Activated T-helper 17 cell treated with anti-CD3 and anti-CD28 coated beads, Interleukin-2, amount 50 U/mL, for 72 hours (primary cell): ENCODE measurements at places on chromosomes 7 and 10.
A peak's percentile ranks its signal among the peaks of the same experiment; 100 is the strongest.

DNA sequence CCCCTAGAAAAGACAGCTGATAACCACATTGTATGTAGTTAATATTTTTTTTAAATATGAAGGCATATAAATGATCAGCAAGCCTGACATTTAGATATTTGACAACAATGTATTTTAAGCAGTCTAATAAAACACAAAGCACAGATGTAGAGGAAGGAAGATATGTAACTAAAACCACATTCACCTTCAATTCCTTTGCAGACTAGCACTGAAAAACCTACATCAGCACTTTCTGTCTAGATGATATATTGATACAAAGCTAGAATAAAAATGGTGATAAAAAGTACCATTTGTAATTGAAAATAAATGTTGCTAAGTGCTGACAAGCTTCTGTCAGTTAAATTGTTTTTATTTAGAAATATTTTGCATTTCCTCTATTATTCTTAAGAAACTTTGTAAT, 153.6 kb downstream of the IMMP2L start:
- ATAC-seq: no peak

DNA sequence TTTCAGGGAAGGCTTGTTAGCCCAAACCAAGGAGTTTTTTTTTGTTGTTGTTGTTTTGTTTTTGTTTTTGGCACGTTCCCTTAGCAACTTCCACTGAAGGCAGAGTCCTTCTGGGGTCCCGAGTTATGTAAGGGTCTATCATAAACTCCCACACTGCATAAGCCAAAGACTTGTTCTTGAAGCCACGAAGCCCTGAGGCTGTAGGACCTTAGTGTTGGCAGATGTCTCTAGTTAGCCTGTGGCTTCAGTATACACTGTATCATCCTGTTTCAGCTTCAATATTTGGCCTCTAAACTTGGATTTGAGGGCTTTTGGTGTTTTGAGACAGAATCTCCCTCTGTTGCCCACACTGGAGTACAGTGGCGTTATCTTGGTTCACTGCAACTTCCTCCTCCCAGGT, 13.6 kb downstream of the KPNA7 start:
- no peak for ATAC-seq

- ATAC-seq: peak; percentile 29
Observed at GRCh38 chr10:16545116-16545736, 23.5 kb upstream of the C1QL3 start.

GRCh38 chr7:40346554-40346953, 211.7 kb downstream of the SUGCT start:
- no peak for ATAC-seq

GRCh38 chr7:155507576-155507975, 38.8 kb downstream of the CNPY1 start:
- no peak for ATAC-seq

DNA sequence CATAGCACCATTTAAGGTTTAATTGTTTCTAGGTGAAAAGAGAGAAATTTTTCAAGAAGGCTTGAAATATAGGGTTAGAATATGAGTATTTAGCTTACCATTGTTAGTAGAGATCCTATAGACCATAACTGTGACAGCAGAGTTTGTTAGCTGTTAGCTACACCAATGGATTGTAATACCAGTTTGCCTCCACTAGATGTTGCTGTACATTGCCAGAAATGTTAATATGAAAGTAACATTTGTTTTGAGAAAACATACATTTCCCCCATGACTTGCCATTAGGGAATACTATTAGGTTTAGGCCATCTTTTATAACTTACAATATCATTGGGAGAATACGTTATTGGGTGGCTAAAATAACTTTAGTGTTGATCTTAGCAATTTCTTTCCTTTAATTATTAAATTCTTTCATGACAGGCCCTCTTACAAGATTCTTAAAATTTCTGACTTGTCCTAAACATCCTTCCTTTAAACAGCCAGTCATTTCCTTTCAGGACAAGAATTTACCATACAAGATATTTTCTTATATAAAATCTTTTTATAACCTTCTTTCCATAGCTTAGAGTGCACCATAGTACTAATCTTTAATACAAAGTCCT, 39.5 kb downstream of the ZNF117 start:
- ATAC-seq: no peak

- ATAC-seq: no peak
Observed at GRCh38 chr10:55627501-55628051, 733.5 kb downstream of the ZWINT start.

GRCh38 chr10:34655286-34656170, 159.6 kb downstream of the PARD3 start:
- ATAC-seq: no peak

DNA sequence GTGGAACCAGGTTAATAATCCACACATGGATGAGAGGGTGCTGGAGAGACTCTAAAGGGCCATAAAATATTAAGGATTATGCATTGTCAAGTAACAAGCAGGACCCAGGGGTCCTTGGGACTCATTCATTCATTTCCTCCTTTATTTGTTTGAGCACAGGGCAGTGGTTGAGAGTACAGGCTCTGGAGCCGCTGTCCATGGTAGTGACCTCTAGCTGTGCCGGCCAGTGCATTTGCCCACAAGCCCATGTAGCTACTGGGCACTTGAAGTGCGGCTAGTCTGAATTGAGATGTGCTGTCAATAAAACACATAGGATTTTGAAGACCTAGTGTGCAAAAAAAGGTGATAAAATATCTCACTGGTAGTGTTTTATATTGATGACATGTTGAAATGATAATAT, 137.6 kb downstream of the C10orf105 start:
- ATAC-seq: no peak

GRCh38 chr7:108282427-108282996, 152.4 kb upstream of the LAMB4 start:
- no peak for ATAC-seq

DNA sequence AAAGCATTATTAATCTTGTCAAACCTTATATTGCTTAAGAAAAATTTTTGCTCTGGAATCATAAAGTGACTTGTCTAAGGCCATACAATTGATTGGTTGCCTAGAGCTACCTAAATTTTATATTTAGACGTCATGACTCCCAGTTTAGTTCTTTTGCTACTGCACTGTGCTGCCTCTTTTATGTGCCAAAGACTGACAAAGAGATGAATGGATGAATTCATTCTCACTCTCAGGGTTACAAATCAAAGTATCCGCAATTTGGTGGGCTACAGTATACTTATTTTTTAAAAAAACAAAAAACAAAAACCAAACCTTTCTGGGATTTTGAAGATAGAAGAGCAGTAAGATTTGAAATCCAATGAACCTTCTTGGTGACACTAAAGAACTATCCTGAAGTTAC, 27.7 kb upstream of the TMEM229A start:
- ATAC-seq: no peak

DNA sequence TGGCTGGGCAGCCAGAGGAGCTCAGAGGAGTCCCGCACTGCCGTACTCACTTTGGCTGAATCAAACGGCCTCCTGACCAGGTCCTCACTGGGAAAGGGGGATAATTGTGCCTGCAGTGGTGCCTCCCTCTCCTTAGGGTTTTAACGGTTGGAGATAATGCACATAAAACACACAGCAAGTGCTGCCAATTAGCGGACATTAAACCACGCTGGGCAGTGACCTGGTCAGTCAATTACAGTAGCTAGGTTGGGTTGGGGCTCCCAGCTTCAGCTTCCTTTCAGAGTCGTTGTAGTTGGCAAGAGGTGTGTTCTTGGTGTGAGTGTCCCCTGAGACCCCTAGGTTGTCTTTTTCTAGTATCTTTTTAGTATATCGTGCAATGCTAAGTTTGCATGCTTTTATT, 146.6 kb downstream of the C10orf105 start:
- ATAC-seq: no peak

GRCh38 chr10:11975795-11976194, 66.8 kb downstream of the UPF2 start:
- ATAC-seq: no peak

DNA sequence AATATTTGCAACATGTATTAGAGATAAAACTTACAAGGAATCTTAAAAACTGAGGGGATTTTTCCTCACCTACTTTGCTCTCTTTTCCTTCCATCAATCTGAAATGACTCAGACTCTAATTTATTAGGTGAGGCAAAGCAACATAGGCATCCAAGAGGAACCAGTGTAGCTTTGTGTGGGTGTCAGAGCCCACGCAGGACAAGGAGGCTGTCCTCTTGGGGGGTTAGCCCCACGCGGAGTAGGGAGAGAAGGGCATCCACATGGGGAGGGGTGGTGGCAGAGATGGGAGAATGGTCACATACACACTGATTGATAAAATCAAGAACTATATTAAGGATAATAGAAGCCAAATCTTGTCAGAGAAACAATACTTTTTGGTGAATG, 33.8 kb upstream of the ARMS2 start:
- no peak for ATAC-seq

GRCh38 chr7:150942591-150943452, 35.3 kb downstream of the KCNH2 start:
- ATAC-seq: no peak

GRCh38 chr10:46296641-46297141, 9.9 kb downstream of the ANTXRL start:
- no peak for ATAC-seq

DNA sequence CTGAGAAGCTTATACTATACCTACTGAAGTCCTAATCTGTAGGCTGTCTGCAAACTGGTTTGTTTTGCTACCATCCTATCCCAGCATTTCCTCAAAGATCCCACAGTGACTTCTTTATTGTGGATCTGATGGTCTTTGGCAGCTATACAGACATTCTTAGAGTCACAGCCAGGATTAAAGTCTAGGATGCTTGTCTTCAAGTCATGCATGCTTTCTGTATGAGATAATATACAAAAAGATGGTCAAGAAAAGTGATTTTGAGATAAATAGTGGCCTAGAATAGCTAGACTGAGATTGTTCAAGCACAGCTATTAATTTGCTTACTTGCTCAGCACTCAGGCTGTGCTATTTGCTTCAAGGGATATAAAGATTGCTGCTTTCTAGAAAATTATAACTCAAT, 454.4 kb downstream of the AUTS2 start:
- ATAC-seq: no peak

GRCh38 chr7:13333371-13333770, 645.9 kb downstream of the ARL4A start:
- no peak for ATAC-seq

DNA sequence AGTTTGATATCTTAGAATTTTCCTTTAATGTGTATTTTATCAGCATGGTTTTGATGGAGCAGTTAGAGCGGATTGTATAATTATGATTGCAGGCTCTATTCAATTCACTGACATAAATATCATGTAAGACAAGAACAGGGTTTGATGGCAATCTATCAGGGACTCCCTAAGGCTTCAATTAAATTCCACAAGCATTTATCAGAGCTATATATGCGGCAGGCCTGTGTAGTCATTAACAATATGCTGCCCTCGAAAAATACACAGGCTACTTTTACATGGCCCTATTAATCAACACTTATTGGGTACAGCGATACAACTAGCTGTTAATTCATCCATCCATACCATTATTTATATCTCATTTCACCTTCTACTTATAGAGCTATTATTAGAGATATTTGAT, 358.1 kb upstream of the TPK1 start:
- no peak for ATAC-seq

GRCh38 chr10:43712821-43713584, 64.3 kb upstream of the ZNF32 start:
- no peak for ATAC-seq

DNA sequence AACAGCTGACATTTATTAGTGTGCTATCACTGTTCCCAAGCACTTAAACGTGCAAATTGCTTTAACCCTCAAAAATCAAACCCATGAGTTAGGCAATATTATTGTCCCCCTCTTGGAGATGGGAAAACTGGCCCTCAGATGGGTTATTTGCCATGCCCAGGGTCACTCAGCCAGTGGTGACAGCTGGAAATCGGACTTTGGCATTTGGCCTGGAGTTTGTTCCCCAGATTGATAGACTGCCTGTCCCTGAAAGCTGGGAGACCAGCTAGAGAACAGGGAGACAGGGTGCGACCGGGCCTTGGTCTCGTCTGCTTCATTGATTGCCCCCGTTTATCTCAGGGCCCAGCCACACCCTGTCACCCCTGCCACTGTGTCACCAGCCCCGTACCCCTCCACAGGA, 366.3 kb upstream of the GALNT17 start:
- ATAC-seq: no peak

GRCh38 chr7:138512092-138512858, 52.2 kb downstream of the TRIM24 start:
- no peak for ATAC-seq

- no peak for ATAC-seq
Observed at GRCh38 chr10:69648461-69648860, 18.4 kb downstream of the FAM241B start.
